ENCODE measurements at places on chromosomes 16 and 17.

DNA sequence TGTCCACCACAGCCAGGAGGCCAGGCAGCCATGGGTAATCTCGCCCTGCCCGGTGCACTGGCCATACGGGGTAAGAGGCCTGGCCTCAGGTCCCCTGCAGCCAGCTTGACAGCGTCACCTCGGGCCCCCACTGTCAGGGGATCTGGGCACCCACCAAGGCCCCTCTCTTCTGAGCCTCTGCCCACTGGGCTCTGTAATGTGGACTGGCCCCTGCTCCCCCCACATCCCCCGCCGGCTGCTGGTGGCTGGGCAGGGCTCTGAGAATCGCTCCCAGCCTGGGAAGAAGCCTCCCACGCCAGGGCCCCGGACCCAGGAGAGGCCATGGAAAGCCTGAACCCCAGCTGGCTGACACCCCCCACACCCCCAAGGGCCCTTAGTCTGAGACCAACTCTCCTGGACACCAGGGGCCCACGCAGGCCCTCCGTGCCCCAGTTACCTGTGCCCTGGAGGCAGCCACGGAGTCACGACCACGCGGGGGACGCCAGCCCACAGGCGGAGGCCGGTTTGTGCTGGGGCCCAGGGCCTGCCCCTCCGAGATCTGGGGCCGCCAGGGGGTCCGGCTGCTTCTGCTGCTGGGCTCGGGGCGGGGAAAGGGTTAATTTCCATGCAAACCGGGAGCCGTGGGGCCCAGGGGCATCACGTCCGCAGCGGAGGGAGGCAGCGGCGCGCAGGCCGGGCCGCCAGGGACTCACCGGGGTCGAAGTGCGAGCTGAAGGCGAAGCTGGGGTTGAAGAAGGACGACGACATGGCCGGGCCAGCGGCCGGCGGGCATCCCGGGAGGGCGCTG, at the start of gene PVALEF:
PVALEF (plus strand) TSS at position 262 of the 787 bp plus-strand sequence. CDS start 15,720 bp downstream, outside the sequence.
- H3K27ac ChIP-seq, result no peak within 1 kb of the TSS
- H3K4me3 ChIP-seq, result peak within 1 kb of the TSS; percentile 25
- DNase-seq, result no peak
- no peaks in the 10 kb centered on the region for H3K36me3 ChIP-seq
- peaks cover 6% of the 10 kb centered on the region for H3K4me1 ChIP-seq

- H3K4me1 ChIP-seq, result no peaks in the 10 kb centered on the region
- no peak overlapping the region for H3K4me3 ChIP-seq
- H3K36me3 ChIP-seq, result no peaks in the 10 kb centered on the region
- no peak overlapping the region for H3K27ac ChIP-seq
- DNase-seq, result no peak
- H3K27me3 ChIP-seq, result peaks cover 1% of the 10 kb centered on the region
Observed at GRCh38 chr17:74558882-74559519, 8.3 kb downstream of the CD300H start.

- DNase-seq, result no peak
- peak overlapping the region; percentile 83 for H3K4me3 ChIP-seq
- H3K4me1 ChIP-seq, result peaks cover 5% of the 10 kb centered on the region
- no peak overlapping the region for H3K27ac ChIP-seq
- no peaks in the 10 kb centered on the region for H3K36me3 ChIP-seq
Observed at GRCh38 chr16:46620266-46621005, 743 bp downstream of the SHCBP1 start.

GRCh38 chr16:30184096-30184890, 891 bp downstream of the CORO1A start:
- peaks cover 29% of the 10 kb centered on the region for H3K36me3 ChIP-seq
- no peaks in the 10 kb centered on the region for H3K27me3 ChIP-seq
- peak overlapping the region; percentile 97 for H3K4me3 ChIP-seq
- DNase-seq, result peak; percentile 74
- peaks cover 33% of the 10 kb centered on the region for H3K4me1 ChIP-seq
- peak overlapping the region; percentile 94 for H3K27ac ChIP-seq

DNA sequence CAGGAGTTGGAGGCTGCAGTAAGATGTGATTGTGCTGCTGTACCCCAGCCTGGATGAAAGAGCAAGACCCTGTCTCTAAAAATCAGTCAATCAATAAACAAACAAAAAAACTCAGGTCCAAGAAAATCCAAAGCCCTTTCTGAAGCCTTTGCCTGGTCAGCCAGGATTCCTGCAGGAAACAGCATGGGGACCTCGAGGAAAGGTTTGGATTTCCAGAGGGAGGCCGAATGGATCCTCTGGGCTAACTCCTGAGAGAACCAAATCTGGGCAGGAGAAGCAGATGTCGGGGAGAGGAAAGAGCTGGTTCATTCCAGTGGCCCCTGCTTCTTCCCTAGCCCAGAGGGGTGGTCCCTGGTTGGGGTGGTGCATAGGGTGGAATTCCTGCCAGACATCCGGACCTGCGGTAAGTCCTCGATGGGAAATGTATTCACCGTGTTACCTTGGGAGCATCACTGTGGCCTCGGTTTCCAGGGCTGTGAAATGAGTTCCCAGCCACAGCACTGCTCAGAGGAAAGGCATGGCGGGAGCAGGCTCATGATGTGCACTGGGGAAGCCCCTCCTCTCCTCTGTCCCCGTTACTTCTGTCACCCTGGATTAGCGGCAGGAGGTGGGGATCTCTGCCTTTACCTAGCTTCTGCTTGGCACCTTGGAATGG, 75.1 kb downstream of the CYLD start:
- no peak overlapping the region for H3K27ac ChIP-seq
- H3K4me1 ChIP-seq, result no peaks in the 10 kb centered on the region
- H3K4me3 ChIP-seq, result no peak overlapping the region
- no peak for DNase-seq

DNA sequence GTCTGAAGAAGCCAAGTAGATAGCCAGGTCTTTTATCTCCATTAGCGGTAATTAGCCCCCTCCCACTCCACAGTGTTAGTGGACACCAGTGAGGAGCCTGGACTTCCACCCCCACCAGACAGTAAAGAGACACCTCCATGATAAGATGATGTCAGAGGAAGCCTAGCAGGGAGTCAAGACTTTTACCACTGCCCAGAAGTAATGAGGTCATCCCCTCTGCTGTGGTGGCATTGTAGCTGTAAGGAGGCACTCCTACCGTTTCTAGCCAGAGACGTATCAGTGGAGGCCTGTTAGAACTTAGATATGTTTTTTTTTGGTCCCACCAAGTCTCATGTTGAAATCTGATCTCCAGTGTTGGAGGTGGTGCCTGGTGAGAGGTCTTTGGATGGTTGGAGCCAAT, 38.1 kb downstream of the PIK3R5 start:
- no peaks in the 10 kb centered on the region for H3K4me1 ChIP-seq
- no peaks in the 10 kb centered on the region for H3K27me3 ChIP-seq
- H3K36me3 ChIP-seq, result peaks cover 25% of the 10 kb centered on the region

GRCh38 chr17:82836823-82837357, 2.9 kb downstream of the ZNF750 start:
- no peak overlapping the region for H3K27ac ChIP-seq
- H3K36me3 ChIP-seq, result peaks cover 4% of the 10 kb centered on the region
- H3K27me3 ChIP-seq, result no peaks in the 10 kb centered on the region
- no peaks in the 10 kb centered on the region for H3K4me1 ChIP-seq
